ENCODE measurements at places on chromosomes 7 and 10.

DNA sequence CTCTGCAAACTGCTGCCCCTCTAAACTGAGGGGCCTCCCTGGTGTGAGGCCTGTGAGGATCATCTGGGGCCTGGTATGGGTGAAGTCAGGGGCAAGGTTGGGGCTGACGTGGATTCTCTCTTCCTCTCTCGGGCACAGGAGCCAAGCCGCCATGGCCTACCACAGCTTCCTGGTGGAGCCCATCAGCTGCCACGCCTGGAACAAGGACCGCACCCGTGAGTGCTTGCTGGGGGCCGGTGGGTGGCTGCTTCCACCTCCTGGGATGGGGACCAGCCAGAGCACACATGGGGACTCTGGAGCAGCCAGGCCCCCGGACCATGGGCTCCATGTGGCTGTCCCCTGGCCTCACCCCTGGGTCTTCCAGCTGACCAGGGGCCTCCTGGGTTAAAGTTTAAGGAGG is 11.0 kb downstream of the ARPC1B start:
- no peak for DNase-seq

DNA sequence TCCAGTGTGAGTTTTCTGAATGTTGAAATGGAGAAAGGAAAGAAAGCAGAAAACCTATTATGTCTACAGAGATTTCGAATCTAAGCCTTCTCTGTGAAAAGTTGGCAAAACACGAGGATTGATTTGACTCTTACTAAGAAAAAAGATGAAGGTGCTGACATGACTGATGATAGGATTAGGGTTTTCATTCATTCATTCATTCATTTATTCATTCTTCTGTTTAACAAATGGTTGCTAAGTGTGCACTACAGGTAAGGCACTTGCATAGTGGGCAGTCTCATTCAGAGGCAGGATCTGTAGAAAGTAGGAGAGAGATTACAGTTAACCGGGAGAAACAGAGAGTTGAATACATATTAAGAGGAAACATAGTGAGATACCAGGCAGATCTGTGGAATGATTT is 137.1 kb downstream of the ZNF365 start:
- DNase-seq, result no peak

DNA sequence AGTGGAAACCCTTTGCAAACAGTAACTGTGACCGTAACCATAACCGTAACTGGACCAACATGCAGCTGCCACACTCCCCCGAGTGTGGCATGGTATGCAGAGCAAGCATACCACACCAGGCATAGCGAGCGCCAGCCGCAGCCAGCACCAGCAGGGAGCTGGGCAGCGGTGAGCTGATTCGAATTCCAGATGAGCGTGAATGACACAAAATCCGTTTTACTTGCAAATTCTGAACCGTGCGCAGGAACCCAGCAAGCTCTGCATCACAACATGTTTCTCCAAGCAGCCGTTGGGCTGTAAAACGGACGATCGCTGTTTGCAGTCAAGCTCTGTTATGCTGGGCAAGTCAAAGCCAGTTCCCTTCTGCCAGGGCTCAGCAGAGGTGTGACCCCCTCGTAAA is 111.1 kb downstream of the OAT start:
- DNase-seq, result no peak

DNA sequence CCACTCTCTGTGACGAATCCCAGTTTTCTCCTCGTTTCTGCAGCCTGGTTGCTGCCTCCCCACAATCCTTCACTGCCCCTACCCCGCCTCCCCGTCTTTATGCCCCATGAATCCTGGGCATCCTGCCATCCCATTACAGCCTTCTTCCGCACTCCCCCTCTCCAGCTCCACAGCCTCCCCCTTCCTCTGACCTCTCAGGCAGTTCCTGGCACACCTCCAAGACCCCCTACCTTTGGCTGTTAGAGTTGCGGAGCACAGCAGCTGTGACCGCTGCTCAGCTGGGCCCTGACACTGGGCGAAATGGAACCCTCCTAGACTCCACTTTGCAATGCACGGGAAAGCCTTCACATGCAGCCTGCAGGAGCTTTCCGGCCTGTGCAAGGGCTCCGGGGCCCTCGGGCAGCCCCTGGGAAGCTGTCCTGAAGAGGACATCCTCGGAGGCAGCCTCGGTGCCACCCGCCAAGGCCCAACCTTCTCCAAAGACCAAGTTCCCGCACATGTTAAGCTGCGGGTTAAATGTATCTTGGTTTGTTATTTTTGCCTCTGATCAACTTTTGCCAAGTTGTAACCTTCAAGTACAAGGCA is 400.7 kb upstream of the MKI67 start:
- no peak for DNase-seq

- no peak for DNase-seq
These were observed 140.6 kb downstream of the ARHGAP22 start for GRCh38 chr10:48464121-48464870.

DNA sequence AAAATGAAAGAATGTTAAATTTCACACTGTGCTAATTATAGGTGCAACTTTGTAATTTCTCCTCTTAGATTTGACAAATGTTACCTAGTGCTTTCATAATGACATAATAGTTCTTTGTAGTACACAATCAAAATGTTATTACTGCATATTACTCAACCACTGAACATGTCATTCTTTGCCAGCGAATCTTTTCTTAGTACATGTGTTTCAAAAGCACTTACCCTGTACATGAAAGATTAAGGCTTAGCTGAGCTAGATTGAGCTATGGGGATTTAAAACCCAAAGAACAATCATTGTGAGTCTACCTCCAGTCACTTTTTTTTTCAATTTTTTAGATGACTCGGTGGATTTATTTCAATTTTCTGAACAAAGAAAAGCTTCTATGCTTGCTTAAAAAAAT is 123.5 kb upstream of the FERD3L start:
- DNase-seq, result no peak

DNA sequence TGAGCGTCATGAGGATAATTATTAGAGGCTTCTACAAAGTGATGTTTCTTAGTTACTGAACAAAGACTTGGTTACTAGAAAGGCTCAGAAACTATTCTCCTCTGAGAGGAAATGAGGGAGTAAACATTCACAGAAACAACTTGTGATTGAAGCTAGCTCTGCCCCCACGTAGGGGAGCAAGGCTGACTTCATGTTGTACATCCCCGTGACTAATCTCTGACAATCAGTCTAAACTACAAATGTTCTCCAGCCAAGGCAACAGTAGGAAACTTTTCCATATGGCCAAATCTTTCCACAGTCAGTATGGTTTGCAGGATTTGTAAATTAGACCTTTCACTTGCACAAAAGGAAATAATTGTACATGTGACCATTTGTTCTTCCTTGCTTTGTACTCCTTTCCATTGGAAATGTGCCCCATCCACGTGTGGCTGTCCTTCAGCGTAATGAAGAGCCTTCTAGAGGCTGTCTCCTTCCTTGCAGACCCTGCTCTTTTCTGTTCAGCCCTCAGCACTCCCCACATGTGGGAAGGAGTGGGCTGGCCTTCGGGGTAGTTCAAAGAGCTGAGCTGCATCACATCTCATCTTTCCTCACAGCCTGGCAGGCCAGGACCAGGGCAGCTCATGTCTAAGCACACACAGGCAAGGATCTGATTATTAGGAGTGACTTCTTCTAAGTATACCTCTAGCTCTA is 93.5 kb downstream of the PCGF5 start:
- DNase-seq, result no peak

- DNase-seq, result no peak
These were observed 196.5 kb downstream of the ADK start for GRCh38 chr10:74347522-74347921.

- DNase-seq, result no peak
These were observed 183.4 kb downstream of the PRKG1 start for GRCh38 chr10:51257511-51258248.

DNA sequence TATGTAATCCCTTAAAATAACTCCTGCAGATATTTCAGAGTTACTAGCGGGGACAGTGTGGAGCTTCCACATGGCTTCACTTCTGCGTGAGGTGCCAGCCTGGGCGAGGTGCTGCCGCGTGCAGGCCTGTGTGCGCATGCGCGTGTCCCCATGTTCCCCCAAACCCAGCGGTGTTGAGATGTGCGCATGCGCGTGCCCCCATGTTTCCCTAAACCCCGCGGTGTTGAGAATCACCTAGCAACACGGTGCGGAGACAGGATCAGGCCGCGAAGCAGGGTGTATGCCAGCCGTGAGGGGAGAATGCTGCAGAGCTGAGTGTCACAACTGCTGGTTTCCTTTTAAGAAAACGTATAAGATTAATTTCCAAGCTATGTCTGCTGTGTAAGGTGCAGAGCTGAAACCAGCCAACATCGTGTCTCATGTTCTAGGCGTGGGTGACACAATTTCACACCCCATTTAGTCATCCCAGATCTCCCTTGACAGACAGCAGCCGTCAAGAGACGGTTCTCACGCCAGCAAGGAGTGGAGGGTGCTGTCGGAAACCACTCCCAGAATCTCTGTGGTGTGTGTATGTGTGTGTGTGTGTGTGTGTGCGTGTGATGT is 71.9 kb upstream of the ADARB2 start:
- no peak for DNase-seq

GRCh38 chr7:23205909-23206767 is 24.3 kb downstream of the NUP42 start:
- DNase-seq, result no peak

- DNase-seq, result no peak
These were observed 20.8 kb upstream of the UCN3 start for GRCh38 chr10:5343979-5344378.

- no peak for DNase-seq
These were observed 6.3 kb downstream of the RSBN1L start for GRCh38 chr7:77702513-77702912.

DNA sequence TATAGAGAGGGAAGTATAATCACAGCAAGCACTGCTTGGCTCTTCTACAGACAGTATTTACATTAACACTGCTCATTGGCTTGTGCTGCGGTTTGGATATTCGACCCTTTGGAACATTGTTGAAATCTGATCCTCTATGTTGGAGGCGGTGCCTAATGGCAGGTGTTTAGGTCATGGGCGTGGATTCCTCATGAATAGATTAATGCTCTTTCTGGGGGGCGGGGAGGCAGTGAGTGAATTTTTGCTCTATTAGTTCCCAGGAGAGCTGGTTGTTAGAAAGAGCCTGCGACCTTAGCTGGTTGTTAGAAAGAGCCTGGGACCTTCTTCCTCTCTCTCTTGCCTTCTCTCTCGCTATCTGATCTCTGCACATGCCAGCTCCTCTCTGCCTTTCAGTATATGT is 77.3 kb upstream of the SVIL start:
- no peak for DNase-seq

- no peak for DNase-seq
These were observed 308.4 kb downstream of the ZNF248 start for GRCh38 chr10:37549054-37549453.

DNA sequence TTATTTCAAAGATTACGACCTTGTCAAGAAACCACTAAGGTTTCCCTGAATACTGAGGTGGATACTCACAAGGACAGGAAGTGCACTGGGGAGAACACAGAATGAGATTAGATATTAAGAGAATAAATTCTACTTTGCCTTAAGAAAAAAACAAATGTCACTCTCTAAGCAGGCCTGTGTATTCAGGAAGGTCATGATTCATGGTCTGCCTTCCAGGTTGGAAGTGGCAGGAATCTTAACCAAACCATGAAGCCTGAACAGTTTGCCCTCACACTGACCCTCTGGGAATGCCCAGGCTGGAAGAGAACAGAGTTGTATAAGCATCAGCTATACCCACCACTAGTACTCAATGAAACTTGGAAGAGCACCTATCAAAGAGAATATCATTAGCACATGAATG is 227.6 kb downstream of the DGKI start:
- no peak for DNase-seq

DNA sequence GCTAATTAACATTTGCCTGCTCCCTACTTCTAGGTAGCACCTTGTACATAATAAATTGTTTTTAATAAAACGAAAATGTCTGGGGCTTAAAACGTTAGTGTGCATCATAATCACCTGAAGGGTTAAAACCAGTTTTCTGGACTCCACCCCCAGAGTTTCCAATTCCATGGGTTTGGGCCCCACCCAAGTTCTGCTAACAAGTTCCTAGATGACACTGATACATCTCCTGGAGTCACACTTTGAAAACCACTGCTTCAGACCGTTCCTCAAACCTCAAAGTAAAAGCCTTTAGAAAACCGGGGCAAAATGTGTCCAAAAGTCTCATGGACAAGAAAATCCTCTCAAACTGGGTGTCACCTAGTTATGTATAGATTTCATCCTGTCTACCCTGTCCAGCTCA is 9.3 kb downstream of the OSBPL3 start:
- no peak for DNase-seq

- no peak for DNase-seq
These were observed 185.9 kb downstream of the MAD1L1 start for GRCh38 chr7:2046581-2047565.

DNA sequence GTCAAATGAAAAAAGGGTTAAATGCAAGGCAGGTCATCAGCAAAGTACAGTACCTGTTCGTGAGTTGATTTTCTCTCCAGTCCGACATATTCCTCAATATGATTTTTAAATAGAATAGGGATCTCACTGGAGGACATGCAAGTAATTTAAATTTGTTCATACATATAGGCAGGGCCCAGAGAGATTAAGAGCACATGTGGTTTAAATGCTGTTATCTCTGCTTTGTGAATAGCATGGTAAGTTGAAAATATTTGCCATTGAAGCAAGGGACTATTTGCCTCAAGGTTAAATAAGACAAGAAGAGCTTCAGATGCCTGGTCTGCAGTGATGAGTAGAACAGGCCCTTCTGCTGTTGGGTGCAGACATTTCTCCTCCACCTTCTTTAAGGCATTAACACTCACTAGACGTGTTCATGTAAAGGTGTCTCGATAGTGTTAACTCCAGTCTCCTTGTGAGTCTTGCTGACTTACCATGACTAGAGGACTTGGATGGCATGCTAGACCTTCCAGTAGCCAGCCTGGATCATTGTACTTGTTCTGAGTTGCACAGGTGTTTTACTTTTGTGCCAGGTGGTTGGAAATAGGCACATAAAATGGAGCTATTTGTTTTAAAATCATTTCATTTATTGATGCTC is 15.6 kb upstream of the AKR1C3 start:
- no peak for DNase-seq

DNA sequence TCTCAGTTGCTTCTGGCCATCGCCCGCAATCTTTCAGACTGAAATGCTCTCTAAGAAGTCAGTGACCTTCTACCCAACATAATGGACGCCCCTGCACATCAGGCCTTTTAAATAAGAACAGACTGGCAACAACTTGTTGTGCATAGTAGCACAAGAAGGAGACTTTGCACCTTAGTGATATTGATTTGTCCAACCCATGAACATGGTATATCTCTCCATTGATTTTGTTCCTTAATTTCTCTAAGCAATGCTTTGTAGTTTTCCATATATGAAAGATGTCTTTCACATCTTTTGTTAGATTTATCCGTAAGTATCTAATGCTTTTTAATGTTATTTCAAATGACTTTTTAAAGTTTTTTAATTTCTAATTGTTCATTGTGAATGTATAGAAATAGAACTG is 4.3 kb downstream of the IL15RA start:
- no peak for DNase-seq

- peak; percentile 65 for DNase-seq
These were observed 13.4 kb downstream of the BRI3 start for GRCh38 chr7:98294798-98295382.

- no peak for DNase-seq
These were observed 20.3 kb upstream of the GIMAP2 start for GRCh38 chr7:150665089-150665748.

DNA sequence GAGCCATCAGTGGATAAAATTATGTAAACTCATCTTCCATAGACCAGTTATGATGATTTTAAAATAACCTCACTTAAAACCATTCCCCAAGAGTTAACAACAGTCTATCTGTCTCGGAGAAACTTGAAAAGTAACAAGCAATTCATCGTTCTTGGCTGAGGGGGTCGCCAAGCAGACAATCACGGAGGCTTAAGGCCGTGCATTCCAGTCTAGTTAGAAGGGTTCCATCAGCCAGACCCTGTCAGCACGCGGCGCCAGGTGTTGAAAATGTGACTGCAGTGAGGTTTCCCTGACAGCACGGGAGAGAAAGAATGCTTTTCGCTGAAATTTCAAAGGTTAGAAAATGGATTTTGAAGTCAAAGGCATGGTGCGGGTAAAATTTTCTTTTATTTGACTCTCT is 1025.0 kb upstream of the CELF2 start:
- DNase-seq, result no peak
